ENCODE measurements at places on chromosomes 16 and 17. TPM values are rescaled to one million over a fixed set of nuclear protein-coding genes. Genes with fewer than 3 reads are reported as not detected.

GRCh38 chr16:86708431-86708830, 130.1 kb downstream of the FOXL1 start:
- DNase-seq = no peak

GRCh38 chr17:66405836-66406677, 103.6 kb downstream of the PRKCA start:
- no peak for DNase-seq

DNA sequence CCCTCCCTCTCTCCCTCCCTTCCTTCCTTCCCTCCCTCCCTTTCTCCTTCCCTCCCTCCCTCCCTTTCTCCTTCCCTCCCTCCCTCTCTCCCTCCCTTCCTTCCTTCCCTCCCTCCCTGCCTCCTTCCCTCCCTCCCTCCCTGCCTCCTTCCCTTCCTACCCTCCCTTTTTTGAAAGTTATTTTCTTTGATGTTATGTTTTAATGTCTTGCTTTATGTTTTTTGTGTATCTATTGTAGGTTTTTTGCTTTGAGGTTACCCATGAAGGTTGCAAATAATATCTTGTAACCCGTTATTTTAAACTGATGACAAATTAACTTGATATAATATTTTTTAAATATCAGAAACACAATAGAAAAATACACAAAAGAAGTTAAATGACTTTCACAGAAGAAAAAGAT, 96.2 kb downstream of the SSH2 start:
- DNase-seq = no peak

DNA sequence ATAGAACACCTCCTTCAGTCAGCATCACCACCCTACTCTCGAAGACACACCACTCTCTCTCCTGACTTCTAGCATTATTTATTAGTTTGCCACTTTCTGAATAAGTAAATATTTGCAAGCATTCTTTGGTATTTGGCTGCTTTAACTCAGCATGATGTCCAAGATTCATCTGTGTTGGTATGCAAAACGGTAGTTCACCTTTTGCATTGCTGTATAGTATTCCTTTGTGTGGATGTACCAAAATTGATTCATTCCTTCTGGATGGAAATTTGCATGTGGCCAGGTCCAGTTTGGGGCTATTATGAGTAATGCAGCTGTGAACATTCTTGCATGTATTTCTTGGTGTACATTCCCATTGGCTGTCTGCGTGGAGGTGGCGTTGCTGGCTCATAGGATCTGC, 32.9 kb downstream of the KNOP1 start:
- no peak for DNase-seq

- no peak for DNase-seq
These were observed 7.5 kb downstream of the TMEM170A start for GRCh38 chr16:75456971-75457370.

DNA sequence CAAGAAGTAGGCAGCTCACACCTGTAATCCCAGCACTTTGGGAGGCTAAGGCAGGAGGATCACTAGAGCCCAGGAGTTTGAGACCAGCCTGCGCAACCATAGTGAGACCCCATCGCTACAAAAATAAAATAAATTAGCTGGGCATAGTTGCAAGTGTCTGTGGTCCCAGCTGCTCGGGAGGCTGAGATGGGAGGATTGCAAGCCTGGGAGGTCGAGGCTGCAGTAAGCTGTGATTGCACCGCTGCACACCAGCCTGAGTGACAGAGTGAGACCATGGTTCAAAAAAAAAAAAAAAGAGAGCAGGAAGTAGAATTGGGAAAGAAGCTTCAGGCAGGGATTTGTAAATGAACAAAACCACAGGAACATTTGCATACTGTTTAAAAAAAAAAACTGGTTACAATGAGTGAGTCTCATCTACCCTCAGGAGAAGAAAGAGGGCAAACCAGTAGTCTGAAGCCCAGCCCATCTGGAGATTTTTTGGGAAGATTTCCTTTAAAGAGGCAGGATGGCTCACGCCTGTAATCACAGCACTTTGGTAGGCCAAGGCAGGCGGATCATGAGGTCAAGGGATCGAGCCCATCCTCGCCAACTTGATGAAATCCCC, 7.9 kb downstream of the MPV17L start:
- DNase-seq = no peak

NHLRC4 gene
- total RNA-seq = 0.76 TPM

SGCA gene
- not detected for total RNA-seq
